ENCODE measurements at places on chromosomes 16 and 17.

GRCh38 chr17:57288773-57289121 is 32.4 kb downstream of the MSI2 start:
- DNase-seq = no peak

DNA sequence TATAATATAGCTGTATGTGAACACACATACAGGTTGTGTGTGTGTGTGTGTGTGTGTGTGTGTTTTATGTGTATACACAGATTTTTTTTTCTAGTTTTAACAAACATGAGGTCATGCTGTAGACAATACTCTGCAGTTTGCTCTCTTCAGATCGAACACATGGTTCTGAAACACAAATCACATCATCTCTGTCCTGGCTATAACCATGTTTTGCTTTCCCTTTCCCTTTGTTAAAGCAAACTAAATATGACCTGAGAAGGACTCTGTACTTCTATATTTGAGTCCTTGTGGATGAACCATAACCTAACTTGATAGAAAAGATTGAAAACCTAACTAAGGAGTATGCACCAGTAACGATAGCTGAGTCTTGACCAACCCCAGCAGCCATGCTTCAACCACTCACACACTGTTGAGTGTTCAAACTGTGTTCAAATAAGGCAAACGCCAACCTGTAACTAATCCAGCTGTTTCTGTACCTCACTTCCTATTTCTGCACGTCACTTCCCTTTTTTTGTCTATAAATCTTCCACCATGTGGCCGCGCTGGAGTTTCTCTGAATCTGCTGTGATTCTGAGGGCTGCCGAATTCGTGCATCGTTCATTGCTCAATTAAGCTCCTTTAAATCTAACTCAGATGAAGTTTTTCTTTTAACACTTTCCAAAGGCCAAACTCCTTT is 303.8 kb downstream of the HS3ST3B1 start:
- no peak for DNase-seq

- peak; percentile 38 for DNase-seq
Measured at GRCh38 chr17:58344791-58345157, 7.2 kb downstream of the SUPT4H1 start.

GRCh38 chr16:56423584-56424403 is 1.6 kb downstream of the AMFR start:
- no peak for DNase-seq

DNA sequence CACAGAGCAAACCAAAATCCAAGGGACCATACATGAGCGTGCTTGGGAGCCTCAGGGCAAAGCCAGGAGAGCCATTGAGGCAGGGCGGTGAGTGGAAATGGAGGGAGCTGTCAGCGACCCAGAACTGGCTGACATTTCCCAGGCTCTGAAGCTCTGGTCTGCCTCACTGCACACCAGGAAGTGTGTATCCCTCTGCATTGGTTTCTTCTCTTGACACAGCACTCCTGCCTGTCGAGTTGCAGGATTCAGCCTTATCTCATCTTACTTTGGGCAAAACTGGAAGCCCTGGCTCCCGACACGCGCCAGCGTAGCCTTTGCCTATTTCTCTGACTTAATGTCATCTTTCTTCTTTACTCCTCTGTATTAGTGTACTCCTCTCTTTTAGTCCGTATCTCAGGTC is 144.7 kb upstream of the HS3ST3A1 start:
- DNase-seq = no peak

DNA sequence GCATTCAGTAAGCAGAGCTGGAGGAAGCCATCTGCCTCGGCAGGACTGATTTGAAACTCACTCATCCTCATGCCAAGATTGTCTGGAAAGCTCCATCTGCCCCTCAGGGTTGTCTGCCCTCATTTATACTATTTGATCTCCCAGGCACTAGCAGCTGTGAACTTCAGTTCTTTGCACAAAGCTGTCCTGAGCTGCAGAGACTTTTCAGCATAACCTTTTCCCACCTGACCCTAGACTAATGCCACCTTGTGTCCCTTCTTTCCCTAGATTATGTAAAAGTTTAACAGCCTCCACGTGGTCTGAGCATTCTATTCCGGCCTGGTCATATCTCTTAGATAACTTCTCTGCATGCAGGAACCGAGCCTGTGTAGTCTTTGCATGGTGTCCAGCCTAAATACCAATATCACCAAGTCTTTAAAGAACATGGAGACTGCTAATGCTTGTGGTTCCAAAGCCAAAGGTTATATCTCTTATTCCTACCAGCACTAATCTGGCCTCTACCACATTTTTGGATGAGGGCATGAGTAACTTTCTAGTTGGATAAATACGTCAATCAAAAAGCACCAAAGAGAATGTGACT is 29.1 kb downstream of the STAT5A start:
- DNase-seq = no peak

- no peak for DNase-seq
Measured at GRCh38 chr16:50752471-50753235, 10.8 kb downstream of the CYLD start.

DNA sequence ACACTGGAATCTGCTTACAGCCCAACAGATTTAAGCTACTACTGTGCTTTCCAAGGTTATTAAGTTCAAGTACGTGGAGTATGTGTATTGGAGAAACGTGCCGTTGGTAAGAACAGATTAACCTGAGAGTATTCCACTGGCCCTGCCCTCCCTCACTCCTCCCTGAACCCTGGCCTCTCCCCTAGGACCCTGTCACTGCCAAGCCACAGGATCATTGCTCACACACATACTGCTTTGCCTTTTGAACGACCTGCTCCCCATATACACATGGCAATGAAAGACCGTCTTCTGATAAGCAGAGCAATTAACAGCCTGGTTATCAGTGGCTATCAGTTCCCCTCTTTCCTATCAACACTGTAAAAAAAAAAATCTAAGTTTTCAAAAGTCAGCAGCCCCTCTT is 458.9 kb upstream of the DYNLRB2 start:
- no peak for DNase-seq

- DNase-seq = no peak
Measured at GRCh38 chr16:7363422-7364417, 31.1 kb downstream of the RBFOX1 start.

GRCh38 chr17:56130631-56131030 is 22.6 kb upstream of the ANKFN1 start:
- no peak for DNase-seq

GRCh38 chr17:624341-624860 is 90.2 kb downstream of the VPS53 start:
- DNase-seq = no peak

GRCh38 chr17:62193249-62193648 is 128.2 kb upstream of the MED13 start:
- DNase-seq = no peak

- no peak for DNase-seq
Measured at GRCh38 chr17:33106525-33107165, 115.0 kb downstream of the SPACA3 start.

DNA sequence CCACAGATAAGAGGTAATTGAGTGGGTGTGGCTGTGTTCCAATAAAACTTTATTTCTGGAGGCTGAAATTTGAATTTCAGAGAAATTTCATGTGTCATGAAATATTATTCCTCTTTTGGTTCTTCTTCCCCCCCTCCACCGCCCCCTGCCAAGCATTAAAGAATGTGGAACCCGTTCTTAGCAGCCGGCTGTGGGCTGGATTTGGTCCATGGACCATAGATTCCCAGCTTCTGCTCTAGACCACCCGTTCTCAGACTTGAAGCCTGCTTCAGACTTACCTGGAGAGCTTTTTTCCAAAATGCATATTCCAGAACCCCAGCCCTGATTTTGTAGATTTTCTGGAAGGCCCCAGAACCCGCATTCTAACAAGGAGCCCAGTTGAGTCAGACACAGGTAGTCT is 15.1 kb upstream of the LASP1NB start:
- DNase-seq = no peak

DNA sequence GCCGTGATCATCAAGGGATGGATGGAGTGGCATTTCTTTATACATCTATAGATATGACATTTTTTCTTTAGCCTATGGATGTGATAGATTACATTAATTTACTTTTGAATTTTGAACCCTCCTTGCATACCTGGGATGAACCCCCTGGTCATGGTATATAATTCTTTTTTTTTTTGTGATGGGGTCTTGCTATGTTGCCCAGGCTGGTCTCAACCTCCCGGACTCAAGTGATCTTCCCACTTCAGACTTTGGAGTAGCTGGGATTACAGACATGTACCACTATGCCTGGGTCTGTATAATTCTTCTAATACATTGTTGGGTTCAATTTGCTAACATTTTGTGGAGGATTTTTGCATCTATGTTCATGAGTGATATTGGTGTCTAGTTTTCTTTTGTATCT is 1.7 kb upstream of the TNS4 start:
- DNase-seq = no peak

Data from stimulated activated CD8-positive, alpha-beta memory T cell treated with anti-CD3 and anti-CD28 coated beads, Interleukin-12 subunit alpha, Interleukin-12 subunit beta, amount 100 ng/mL, for 4 hours (primary cell).